Right ventricle myocardium inferior (tissue), 1 donor: ENCODE measurements at places on chromosomes 7 and 10. TPM values are rescaled to one million over a fixed set of nuclear protein-coding genes. Genes with fewer than 3 reads are reported as not detected.

DNA sequence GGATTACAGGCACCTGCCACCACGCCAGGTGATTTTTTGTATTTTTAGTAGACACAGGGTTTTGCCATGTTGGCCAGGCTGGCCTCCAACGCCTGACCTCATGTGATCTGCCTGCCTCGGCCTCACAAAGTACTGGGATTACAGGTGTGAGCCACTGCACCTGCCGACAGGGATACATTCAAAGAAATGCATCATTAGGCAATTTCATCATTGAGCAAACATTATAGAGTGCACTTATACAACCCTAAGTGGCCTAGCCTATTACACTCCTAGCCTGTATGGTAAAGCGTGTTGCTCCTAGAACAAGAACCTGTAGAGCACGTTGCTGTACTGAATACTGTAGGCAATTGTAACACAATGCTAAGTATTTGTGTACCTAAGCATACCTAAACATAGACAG lies 350.3 kb downstream of the GALNT17 start:
- no peak for DNase-seq

DNA sequence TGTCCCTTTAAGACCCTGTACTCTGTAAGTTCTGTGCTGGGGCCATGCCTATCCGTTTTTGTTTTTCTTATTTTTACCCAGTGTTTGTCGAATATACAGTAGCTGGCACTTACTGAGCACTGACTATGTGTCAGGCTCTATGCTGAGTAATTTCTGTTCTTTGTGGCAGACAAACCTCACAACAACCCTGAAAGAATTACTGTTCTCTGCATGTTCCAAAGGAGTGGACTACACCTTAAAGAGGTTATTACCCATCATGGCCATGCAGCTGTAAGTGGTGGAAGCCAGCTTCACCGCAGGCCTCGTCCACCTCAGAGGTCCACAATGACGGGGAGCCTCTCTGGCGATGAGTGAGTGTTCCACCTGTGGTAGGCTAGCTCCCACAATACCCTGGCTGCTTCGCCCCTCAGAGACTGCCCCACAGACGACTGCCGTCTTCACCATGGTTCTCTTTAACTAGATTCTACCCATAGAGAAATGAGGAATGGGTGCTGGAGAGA lies 30.1 kb upstream of the RBM20 start:
- no peak for DNase-seq

- DNase-seq, result no peak
Observed at GRCh38 chr7:155464183-155464582, 6.3 kb downstream of the EN2 start.

DNA sequence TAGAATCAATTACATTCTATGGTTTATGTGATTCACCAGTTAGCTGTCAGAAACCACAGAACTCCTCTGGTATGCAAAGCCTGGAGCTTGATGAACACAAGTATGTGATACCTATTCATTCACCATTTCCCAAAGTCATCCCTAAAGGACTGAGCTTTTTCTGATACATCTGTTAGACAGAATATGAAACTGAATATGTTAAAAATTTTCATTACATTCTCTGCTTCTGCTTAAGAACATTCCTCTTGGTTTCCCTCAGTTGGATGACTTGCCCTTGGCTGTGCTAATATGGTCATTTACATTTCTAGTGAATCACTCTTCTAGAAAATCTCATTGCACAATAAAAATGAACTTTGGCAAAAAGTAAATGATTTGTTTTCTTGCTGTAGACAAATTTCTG lies 10.8 kb upstream of the PON1 start:
- DNase-seq, result no peak

GRCh38 chr10:8211631-8212030 lies 157.1 kb downstream of the GATA3 start:
- no peak for DNase-seq

- no peak for DNase-seq
Observed at GRCh38 chr10:24239289-24240040, 30.5 kb downstream of the KIAA1217 start.

DNA sequence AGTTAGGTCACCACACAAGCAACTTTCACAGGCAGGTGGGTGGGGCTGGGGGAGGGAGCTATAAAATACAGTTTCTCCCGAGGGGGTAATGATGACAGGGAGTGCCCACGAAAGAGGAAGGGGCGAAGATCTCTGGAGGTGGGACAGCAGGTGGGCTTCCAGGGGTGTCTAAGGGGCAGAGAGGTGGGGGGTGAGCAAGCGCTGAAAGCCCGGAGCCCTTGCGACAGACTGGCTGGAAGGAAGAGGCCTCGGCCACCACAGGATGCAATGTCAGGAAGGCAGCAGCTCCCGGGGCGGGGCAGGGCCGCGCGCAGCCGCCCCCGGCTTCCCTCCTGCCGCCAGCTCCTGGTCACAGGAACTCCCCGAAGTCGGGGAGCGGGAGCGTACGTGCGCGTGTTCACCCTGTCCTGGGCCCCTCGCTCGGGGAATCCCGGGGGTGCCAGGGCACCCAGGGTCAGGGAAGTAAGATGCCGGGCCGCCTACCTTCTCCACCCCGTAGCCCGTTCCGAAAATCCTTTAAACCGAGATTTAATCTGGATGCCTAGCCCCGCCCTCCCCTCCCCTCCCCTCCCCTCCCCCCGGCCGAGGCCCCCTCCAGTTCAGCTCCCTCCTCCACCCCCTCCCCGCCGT lies 105.2 kb upstream of the PPIF start:
- DNase-seq, result peak; percentile 89

DNA sequence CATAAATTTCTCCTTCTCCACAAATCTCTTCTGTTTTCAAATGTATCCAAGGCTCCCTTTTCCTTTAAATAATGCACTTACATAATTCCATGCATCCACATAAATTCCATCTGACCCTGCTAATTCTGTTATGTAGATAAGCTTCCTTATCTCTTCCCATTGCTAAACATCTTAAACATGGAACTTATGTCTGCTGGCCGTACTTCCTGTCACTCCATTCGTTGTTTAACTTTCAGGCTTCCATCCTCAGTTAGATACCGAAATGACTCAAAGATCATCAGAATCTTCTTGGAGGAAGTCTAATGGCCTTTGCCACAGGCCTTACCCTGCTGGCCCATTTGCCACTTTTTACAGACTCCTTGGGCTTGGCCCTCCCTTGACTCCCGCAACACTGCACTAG lies 330.9 kb downstream of the GFRA1 start:
- DNase-seq, result no peak

GRCh38 chr7:147089051-147089461 lies 972.5 kb downstream of the CNTNAP2 start:
- DNase-seq, result no peak

- DNase-seq, result peak; percentile 56
Observed at GRCh38 chr7:94510582-94511496, 1.2 kb downstream of the CASD1 start.

DNA sequence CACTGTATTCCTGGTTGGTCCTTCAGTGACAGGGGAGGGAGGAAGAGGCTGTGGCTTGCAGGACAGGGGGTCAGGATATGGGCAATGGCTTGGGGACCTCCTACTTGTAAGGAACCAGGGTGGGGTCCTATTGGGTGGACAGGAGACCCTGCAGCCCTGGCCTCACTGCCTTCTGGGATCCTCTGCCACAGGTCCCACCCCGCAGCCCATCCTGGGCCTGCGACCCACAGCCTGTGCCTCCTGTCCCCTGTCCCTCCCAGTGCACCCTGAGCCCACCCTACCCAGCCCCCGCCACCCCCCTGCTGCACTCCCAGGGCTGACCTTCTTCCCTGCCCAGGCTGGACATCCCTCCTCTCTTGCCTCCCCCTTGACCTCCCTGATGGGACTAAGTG lies 58.7 kb upstream of the MYL10 start:
- DNase-seq, result no peak

DNA sequence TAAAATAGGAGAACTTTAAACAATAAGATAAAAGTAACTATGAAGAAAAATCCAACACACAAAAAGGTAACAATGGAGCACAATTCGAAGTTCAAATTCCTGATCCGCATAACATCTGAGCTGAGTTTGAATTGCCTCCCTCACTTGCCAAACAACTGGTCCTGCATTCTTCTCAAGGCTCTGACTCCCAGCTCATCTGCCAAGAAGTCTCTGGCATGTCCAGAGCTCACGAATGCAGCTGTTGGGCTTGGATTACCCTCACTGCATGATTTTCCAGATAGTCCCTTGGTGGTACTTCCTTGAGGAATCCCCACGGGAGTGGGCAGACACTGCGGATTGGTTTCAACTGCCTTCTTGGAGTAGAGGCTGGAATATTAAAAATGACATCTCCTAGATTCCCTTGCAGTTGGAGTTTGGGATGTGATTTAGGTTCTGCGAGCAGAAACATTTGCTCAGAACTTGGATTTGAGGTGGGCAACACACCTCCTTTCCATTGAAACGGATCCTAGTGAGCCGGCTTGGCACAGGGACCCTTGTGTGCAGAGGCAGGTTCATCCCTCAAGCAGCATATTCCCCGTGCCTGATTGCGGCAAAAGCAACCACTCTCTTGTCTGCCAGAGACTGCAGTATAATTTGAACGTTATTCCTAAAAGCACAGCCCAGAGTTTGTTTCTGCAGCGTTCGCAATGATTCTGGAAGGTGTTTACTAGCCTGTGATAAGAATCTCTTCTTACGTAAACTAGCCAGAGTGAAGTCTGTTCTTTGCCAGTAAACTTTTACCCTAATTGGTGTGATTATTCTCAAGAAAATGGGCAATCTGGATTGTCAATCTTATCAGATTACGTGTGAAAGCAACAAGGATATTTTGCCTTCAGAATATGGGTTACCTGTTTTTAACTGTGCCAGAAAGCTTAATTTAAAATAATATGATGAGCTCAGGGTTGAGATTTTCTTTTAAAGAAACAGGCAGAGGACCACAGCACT lies 23.4 kb upstream of the PRKCQ start:
- no peak for DNase-seq

DNA sequence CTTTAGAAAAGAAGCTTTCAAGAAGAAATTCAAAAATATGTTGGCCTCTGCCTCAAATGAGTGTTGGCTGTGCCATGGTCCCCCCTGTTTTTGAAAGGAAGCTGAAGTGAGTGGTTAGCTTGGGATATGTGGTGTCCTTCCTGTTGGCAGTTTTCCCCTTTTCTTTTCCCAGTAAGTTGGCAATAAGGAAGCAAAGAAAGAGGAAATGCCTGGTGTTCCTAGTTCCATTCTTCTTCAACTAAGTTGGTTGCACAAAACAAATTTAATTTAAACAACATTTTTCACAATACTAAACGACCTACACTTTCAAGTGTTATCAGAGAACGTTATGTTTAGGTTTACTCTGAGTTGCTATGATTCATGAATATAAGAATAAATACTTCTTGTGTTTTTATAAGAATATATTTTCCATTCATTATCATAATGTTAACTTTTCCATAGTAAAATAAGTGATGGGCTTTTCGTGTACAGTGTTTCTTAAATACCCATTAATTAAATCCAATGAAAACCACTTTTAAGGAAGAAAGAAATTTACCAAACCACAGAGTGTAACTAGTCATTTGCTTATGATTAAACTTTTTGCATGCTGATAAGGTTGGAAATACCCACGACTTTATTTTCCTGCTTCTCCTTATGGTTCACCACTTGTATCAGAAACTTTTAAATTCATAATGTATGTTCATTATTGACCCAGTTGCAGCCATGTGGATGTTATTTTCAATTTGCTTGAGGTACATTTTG lies 7.7 kb downstream of the HDAC9 start:
- DNase-seq, result no peak

DNA sequence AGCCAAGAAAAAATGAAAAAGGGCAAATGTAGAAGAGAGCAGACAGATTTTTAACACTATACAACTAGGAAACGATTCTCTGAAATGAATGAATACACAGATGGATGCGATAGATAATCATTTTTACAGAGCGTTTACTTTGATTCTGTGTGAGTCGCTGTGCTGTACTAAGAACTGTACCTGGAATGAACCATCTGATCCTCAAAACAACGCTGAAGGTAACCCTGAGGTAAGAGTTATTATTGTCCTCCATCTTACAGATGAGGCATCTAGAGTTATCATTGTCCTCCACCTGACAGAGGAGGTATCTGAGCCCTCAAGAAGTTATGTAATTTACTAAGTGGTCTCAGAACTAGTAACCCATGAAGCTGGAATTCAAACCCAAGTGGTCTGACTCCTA lies 80.2 kb downstream of the CHCHD3 start:
- no peak for DNase-seq

DNA sequence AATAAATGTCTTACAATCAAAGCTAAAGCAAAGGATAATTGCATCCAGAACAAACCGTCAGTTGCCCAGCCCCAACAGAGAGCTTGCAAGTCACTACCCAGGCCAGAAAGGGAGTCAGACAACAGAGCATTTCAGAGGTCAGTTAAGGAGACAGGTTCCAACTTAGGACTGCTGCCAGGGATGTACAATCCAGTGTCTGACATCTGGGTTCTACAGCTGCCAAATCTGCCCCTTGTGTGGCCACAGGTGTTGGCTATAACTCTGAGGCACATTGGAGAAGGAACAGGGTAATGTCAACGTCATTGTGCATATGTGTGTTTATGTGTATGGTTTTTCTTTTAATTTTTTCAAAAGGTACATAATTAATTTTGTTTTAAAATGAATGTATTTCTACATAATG lies 85.2 kb upstream of the GLCCI1 start:
- DNase-seq, result no peak

GRCh38 chr7:1601956-1602355 lies 32.1 kb upstream of the PSMG3 start:
- DNase-seq, result no peak

DNA sequence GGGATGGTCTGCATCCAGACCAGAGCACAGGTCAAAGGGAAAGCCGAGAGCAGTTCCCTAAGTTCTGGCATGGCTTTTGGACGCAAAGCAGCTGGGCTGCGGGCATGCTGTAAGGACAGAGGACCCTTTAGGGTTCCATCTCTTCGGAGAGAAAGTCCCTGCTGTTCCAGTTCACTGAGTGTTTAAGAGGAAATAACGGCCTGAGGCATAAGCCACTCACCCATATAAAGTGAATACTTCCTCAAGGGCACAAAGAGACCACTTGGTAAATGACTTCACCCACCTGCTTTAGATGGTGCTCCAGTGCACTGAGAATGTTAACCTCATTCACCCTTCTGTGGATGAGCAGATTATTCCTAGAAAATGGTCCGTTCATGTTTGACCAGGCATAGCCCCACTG lies 586.7 kb upstream of the GALNT17 start:
- no peak for DNase-seq

DNA sequence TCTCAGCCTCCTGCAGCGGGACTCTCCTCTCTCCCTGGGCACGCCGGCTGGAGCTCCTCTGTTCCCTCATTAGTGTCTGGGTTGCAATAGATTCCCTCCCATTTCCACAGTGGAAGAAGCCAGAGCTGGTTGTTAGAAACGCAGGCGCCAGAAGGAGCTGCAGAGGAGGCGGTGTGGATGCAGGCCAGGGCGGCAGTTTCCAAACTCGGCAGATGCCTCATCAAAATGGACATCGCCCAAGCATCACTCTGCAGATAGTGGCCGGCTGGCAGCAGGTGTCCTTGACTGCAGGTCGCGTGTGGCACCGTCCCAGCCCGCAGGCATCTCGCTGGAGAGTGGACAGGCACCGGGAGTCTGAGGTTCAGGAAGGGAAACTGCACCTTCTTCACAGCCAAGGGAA lies 201.8 kb downstream of the TCERG1L start:
- no peak for DNase-seq

- no peak for DNase-seq
Observed at GRCh38 chr7:96921231-96921630, 84.1 kb upstream of the DLX6 start.

Gene CYP17A1
- not detected for total RNA-seq

Gene AKR1D1
- not detected for total RNA-seq

Gene PUS7
- total RNA-seq, result 4.5 TPM

Gene GSTO2
- total RNA-seq, result 0.70 TPM

Gene RPEL1
- not detected for total RNA-seq
